ENCODE measurements at places on chromosomes 12 and 14.

- DNase-seq, result no peak
Observed at GRCh38 chr14:65849558-65849957, 437.0 kb downstream of the FUT8 start.

GRCh38 chr12:52401526-52401925 lies 4.6 kb downstream of the KRT82 start:
- no peak for DNase-seq

DNA sequence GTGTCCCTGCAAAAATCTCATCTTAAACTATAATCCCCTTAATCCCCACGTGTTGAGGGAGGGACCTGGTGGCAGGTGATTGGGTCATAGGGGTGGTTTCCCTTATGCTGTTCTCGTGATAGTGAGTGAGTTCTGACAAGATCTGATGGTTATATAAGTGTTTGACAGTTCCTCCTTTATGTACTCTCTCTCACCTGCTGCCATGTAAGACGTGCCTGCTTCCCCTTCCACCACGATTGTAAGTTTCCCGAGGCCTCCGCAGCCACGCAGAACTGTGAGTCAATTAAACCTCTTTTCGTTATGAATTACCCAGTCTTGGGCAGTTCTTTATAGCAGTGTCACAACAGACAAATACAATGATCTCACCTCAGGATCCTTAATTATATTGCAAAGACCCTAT lies 45.2 kb upstream of the MAP1LC3B2 start:
- no peak for DNase-seq

DNA sequence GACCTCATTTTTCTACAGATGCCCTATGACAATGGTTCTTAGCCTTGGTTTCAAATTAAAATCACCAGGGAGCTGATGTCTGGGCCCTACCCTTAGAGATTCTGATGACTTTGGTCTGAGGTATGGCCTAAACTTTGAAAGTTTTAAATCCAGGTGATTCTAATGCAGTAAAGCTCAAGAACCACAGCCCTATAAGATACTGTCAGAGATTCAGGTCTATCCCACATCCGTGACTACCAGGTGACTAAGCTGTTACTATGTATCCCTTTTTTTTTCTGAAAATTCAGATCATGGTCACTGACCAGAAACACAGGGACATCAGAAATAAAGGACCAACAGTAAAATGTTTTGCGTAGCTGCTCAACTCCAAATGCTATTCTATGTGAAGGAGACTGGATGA lies 148.8 kb upstream of the BMP4 start:
- DNase-seq, result no peak

DNA sequence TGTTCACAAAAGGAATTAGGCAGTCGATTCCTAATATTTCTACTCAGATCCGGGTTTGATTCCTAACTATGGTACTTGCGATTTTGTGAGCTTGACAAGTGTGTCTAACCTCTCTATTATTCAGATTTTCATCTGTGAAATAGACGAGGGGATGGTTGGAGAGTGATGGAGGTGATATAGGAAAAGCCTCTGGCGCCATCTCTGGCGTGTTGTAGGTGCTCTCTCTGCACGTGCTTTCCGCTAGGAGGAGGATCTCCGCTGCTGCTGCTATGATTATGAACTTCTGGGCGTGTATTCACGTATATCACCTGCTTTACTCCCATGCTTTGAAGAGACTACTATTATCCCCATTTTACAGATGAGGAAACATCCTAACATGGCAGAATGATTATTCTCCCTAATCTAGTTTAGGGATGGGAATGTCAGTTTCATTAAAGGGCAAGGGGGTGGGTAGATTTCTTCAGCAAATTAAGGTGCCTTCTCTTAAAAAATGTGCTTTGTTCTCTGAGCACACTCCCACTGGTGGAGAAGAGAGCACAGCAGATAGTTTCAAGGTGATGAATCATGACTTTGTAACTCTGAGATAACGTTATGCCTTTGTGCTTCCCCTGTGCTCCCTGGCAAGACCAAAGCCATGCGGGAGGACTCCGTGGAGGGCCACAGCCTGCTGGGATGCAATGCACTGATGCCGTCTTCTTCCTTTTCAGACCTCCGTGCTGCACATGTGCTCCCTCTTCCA lies 97.1 kb downstream of the PRIMA1 start:
- DNase-seq, result no peak

DNA sequence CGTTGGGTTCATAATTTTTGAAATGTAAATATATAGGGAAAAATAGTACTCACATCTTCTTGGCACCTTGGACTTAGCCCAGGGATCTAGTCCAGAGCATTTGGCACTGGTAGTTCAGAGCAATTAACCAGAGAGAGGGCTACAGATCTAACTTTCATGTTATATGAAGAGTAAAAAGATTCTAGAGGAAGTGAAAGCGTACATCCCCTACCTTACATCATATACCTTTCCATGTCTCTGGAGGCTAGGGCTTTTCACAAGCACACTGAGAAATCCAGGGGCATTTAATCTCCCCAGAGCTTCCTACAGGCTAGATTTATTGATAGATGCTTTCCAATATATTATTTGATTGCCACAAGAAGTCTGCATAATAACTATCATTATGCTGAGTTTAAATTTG lies 687.5 kb upstream of the FBXO33 start:
- DNase-seq, result no peak

- DNase-seq, result no peak
Observed at GRCh38 chr12:48782457-48783395, 6.2 kb downstream of the ADCY6 start.

Measured in stimulated activated CD8-positive, alpha-beta memory T cell treated with anti-CD3 and anti-CD28 coated beads, Interleukin-4, amount 100 ng/mL, for 4 hours (primary cell).